ENCODE measurements at places on chromosomes 7 and 10.
A peak's percentile ranks its signal among the peaks of the same experiment; 100 is the strongest.

DNA sequence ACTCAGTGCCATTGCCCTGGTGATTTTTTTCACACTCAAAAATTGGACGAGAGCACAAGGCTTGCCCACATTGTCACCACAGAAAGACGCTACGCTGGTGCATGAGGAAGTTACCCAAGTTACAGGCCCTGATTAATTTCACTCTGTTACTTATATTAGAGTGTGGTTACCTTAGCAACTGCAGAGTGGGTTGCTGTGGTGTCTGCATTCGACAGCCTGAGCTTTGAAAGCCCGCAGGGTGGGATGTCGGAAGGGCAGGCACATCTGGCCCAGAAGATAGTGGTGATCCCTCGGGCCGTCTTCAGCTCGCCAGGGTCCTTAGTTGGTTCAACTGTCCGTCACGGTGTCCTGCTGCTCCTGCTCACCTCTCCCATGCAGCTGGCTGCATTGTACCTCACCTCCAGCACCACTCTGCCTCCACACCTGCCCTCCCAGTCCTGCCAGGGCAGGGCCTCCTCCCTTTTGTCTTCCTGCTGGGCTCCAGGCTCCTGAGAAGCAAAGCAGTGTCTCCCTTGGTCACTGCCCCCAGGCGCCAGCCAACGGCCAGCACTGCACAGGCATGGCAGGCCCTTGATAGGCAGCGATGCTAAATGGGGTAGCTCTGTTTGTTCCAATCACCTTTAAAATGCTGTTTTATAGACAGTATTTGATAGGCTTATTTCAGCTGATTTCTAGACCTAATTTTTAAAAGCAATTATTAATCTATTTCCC is 167.2 kb downstream of the EBF3 start:
- no peak for DNase-seq

- DNase-seq, result no peak
Measured at GRCh38 chr7:30995536-30995935, 31.8 kb downstream of the GHRHR start.

DNA sequence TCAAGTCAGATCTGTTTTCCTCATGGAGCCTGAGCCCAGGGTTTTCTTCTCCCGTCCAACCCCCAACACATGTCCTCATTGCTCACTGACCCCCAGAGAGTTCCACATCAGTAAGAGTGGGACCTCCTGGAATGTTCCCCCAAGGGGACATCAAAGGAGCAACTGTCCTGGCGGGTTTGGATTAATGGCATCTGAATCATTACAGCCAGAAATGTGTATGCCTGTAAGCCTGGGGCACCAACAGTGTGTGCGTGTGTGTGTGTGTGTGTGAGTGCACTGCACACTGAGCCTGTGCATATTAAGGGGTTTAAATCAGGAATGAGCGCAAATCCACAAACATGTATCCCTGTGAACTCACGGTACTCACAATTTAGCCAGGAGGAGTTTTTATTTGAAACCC is 222.3 kb downstream of the PLXNA4 start:
- no peak for DNase-seq

DNA sequence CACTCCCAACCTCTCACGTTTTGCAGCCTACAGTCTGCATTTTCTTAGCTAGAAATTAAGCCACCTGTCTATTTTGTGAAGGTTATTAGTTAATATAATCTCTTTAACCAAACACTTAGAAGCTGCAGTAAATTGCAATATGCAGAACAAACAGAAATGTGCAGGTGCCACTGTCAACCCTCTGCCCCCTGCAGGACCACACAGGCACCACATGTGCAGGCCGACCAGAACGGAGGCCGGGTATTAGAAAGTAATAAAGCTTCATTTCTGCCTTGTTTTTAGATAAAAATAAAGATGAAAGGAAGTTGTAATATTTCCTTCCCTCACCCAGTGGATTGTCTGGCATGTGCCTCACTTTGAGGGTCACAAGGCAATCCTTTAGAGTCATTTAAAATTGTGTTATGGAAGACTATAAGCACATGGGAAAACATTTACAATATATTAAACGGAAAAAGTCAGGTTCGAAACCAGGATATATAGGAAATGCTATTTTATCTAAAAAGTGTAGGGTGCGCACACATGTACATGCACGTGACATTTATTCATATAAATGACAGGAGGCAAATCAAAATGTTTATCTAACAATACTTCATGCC is 158.2 kb downstream of the ARHGAP12 start:
- DNase-seq, result peak; percentile 49

DNA sequence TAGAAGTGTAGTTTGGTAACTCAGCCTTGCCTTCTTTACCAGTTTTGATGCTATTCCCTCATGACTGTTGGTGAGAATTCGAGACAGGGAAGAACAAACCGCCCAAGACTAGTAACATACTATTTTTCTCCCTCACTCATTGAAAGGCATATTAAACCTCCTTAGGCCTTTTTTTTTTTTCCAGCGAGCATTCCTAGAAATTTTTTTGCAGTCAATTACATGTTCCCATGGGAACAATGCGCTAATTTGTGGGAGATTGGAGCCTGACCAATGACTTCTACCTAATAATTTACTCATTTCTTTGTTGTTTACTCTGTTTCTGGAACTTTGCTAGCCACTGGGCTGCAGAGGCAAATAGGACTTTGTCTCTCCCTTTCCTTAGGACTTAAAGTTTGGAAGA is 6.0 kb downstream of the VPS50 start:
- DNase-seq, result no peak

DNA sequence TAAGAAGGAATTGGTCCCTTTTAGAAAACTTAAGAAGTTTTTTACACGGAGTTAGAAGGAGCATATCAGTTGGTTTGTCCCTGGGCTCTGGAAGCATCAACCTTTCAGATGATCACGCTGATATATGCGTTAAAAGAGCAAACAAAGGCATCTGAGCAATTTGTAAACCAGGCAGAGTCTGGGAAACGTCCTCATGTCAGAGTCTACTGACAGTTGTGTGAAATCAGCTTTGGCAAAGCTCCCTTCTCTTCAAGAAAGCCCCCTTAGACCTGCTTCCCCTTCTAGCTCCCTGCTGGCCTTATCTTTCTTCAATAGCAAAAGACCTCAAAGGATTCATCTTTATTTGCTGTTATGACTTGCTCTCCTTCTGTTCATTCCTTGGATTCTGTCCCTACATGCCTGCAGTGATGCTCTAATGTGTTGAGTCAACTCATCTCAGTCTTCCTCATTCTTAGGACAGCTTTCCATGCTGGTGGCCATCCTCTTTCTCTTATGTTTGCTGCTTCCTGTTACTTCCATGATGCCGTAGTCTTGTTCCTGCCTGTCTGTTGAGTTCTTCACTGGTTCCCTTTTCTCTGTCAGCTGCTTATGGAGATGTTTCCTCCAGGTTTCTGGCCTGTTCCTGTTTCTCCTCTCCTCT is 106.5 kb upstream of the BMPER start:
- no peak for DNase-seq

GRCh38 chr10:20313665-20314064 is 497.4 kb downstream of the PLXDC2 start:
- no peak for DNase-seq

GRCh38 chr7:122869260-122869659 is 17.0 kb downstream of the CADPS2 start:
- no peak for DNase-seq

- DNase-seq, result no peak
Measured at GRCh38 chr10:111080224-111080623, 3.4 kb downstream of the ADRA2A start.

DNA sequence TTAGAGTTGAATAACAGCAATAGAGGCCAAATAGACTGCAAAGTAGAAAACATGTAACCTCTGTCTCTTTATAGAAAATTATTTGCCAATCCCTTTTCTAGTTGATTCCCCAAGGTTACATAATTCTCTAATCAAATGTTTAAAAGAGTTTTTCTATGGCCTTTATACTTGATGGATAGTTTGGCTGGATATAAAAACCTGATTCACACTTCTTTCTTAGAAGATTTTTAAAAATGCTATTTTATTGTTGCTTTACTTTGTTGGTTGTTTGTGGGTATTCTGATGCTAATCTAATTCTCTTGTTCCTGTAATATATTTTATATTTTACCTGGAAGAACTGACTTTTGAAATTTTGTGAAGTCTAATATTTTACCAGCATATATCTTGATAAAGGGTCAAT is 331.1 kb upstream of the MTPN start:
- DNase-seq, result no peak

GRCh38 chr7:81484261-81484660 is 285.6 kb downstream of the HGF start:
- no peak for DNase-seq

GRCh38 chr7:23679898-23680413 is at the start of gene FAM221A:
FAM221A (plus strand) TSS chr7:23680199; CDS start chr7:23680219, 20 bp downstream.
- DNase-seq, result peak; percentile 85

DNA sequence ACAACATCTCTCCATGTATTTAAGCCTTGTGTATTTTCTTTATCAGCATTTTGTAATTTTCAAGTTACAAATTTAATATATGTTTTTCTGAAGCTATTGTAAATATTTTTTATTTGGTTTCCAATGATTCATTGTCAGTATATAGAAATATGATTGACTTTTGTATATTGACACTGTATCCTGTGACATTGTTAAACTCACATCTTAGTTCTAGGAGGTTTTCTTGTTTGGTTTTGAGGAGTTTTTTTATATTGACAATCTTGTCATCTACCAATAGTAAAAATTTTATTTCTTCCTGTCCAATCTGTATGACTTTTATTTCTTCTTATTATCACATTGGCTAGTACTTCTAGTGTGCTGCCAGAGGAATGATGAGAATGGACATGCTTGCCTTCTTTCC is 393.7 kb downstream of the GPAM start:
- no peak for DNase-seq

GRCh38 chr10:80356989-80357850 is 639 bp downstream of the DYDC2 start:
- DNase-seq, result no peak

GRCh38 chr10:17652585-17652984 is 8.6 kb downstream of the STAM start:
- DNase-seq, result no peak

DNA sequence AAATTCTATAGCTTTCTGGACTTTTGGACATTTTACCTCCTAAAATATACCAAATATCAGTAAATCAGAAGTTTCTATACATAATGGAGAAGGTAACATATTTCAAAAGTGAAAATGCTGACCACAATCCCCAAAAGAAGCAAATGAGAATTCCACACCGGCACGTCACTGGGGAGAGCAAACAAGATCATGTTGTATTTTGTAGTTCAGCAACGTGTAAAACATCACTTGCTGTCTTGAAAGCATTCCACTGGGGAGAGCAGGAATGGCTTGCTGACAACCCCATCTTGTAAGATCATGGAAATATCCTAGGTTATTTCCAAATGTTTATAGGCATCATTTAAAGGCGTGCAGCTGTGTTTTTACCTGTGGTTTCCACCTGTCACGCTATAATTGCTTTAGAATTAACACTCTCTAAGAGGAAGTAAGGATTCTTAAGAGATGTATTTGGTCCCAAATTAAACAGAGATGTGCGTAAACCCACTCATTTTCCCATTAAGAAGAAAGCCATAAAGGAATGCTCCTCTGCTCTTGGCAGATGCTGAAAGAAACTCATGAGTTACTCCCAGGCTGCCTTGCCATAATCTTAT is 397.1 kb upstream of the POT1 start:
- DNase-seq, result no peak

DNA sequence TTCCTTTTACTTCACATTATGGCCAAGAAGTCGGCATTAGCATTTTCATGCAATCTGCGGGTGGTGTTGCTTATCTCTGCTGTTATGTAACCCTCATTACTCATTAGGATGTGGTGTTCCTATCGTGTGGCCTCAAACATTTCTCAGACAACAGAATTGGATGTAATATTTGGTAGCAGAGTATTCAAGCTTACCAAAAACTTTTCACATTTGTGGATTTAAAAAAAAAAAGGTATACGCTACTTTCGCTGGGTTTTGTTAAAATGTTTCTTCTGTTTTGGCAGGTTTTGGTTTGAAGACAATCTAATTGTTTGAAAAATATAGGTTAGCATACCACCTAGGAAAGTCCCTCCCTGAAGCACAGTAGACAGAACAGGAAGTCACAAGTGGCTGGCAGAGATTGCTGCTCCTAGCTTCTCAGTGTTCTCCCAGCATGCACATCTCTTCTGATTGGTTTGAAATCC is 128.8 kb downstream of the GATA3 start:
- peak; percentile 50 for DNase-seq

- no peak for DNase-seq
Measured at GRCh38 chr10:6128591-6129251, 39.9 kb downstream of the RBM17 start.

DNA sequence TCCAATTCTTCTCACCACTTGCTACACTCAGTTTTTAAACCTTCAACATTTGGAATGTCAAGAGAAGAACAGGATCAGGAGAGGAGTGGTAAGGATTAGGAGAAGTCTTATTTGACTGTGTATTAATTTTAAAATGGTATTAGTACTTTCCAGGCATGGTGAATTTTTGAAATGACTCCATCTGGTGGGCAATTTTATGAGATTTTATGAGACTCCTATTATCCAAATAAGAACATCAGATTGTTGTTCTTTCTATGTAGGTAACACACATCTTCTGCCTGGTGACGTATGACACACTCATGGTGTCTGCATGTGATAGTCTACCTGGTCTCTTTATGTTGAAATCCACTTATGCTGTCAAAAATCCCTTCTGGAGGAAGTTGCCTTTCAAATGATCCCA is 51.0 kb downstream of the SLC13A1 start:
- DNase-seq, result no peak

DNA sequence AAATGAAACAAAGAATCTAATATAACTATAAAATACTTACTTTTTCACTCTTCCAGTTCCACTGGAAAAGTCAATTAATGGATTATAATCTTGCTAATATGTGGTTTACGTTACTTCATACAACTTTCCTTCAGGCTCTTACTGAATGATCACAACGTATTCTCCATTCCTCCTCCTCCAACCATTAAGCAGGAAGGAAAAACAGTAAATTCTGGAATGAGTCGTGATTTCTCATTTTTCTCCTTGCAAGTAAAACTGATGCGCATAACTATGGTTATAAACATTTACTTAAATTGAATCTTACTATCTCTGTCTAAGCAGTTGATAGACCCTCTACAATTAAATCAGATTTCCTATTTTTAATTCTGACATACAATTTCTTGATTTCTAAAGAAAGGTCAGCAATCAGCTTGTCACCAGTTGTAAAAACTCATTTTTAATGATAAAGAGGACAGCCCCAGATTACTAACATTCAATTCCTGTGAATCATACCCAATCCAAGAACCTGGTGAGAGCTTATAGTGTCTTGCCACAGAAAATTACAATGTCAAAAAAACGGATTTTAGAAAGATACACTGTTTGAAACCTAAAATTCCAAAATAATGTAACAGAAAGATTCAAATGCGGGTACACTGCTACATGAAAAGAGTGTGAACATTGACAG is 64.3 kb downstream of the EZH2 start:
- DNase-seq, result no peak

DNA sequence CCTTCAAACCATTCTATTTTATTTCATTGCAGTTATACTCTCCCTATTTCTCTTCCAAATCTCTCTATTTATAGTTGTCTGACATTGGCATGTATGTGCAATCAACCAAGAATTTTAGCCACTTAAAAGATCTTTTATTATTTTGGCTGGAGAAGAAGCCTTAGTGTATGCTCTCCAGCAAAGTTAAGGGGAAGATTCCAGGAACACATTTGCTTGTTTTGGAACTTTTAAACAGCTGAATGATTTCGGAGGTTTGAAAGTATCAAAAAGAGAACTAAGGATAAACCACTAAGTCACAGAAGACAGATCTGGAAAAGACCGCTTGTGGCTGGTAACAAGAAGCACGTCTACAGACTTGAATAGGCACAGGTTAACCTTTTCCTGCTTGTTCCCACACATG is 182.2 kb upstream of the FZD1 start:
- no peak for DNase-seq

Data from T-helper 1 cell (primary cell).